Thyroid gland (tissue), 4 donors: ENCODE measurements at places on chromosomes 3 and 15. TPM values are rescaled to one million over a fixed set of nuclear protein-coding genes. Genes with fewer than 3 reads are reported as not detected.

The TCF12 gene
- total RNA-seq: 72.8 TPM

DNA sequence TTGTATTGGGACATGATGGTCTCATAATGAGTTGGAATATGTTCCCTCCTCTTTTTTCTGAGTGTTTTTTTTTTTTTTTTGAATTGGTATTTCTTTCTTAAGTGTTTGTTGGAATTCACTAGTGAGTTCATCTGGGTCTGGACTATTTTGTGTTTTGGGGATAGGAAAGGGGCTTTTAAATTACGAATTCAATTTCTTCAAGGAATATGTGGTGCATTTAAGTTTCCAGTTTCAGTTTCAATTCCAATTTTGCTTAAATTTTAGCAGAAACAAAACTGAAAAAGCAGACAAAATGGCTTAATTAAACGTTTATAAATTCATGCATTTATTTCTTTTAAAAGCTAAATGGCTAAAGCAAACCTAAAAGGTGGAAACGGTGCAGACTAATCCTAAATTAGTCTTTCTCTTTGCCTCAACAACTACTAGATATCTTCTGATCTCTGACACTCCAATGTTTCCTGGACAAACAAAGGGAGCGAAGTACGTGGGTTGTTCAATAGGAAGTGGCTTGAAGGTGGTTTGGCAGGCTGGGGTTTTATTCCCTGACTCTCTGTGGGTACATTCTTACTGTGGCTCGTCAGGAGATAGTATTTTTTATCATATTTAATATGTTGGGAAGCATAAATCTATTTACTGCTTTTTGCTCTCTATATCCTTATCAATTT lies 50.0 kb upstream of the CORO2B start:
- no peak for DNase-seq

DNA sequence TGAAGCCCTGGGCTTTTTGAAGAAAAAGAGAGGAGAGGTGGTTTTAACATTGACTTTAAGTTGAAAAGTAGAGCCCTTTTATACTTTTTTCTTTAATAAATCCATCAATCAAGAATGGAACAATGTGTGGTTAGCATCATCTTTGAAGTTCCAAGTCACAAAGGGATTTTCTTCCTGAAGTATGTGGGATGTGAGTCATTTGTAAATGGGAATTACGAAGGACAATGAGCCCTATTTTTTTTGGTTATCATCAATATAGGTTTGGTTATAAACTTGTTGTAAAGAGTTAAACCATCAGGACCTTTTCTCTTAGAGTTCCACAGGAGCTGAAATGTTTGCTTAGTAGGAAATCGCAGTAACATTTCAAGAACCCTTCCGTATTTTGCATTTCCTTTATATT lies 38.3 kb downstream of the PIK3CA start:
- no peak for DNase-seq

The CCDC39 gene
- total RNA-seq: not detected

The MOBP gene
- not detected for total RNA-seq

DNA sequence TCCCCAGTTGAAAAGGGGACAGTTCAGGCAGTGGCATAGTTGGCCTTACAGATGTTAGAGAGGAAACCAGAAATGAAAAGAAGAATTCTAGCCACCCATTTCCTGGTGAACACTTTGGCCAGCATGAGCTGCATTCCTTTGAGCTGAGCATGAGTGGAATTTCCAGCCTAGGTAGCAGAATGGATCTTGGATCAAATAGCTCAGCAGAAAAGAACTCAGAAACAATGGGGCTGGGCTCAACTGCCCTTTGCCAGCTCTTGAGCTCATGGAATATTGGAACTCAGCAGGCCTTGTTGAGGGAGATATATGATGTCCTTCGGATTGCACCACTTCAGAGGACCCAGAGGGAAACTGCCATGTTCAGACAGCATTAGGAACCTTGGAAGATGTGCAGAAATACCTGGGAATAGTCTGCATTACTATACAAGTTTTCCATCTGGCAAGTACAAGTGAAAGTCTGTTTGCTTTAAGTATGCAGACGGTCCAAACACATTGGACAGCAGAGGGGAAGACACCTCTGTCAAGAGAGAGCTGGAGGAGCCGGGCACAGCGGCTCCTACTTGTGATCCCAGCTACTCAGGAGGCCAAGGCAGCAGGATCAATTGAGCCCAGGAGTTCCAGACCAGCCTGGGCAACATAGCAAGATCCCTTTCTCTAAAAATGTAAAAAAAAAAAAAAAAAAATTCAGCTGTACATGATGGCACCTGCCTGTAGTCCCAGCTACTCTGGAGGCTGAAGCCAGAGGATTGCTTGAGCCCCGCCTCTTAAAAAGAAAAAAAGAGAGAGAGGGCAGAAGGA lies 3.1 kb upstream of the CDV3 start:
- peak; percentile 65 for DNase-seq

GRCh38 chr15:68433551-68433950 lies 1.6 kb upstream of the ITGA11 start:
- DNase-seq: no peak

DNA sequence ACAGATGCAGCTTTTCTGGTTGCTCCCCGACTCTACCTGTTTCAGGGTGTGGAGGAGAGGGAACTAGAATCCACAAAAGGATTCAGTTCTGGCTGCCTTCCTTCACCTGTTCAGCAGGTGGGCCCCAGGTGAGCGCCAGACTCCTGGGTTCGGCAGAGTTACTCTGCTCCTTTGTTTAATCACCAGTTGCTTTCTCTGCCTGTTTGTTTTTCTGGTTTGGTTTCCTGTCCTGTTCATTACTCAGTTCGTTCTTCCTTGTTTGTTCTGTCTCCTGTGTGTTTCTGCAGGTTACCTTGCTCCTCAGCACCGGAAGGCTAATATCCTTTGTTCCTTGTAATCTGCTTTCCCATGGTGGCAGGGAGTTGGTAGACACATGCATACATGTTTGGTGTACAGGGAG lies 508.5 kb upstream of the ATP11B start:
- no peak for DNase-seq

DNA sequence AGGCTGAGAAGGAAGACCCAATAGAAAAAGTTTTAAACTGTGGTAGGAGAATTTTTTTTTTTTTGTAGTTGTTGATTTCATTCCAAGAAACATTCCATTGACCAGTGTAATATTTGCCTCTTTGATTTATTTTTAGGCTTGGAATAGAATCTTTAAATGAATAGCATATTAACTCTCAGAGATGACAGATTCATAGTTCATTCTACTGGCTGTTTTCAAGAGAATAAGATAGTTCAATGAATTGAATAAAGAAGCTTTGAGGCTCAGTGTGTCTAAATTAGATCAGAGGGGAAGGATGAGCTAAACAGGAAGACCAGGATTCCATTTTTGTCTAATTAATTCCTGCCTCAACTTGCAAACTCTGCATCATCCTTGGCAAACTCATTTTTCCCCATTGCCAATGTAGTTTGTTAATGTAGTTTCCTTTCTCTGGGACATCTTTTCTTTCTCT lies 98.4 kb downstream of the NAALADL2 start:
- no peak for DNase-seq

The C3orf52 gene
- 55.4 TPM for total RNA-seq

The IQCF5 gene
- not detected for total RNA-seq

The GRAMD2A gene
- 26.9 TPM for total RNA-seq

The PLCH1 gene
- total RNA-seq: 4.3 TPM

- no peak for DNase-seq
Measured at GRCh38 chr15:69906256-69907185, 191.2 kb downstream of the TLE3 start.

The TTLL13 gene
- not detected for total RNA-seq

The CD200R1 gene
- 2.1 TPM for total RNA-seq

- no peak for DNase-seq
Measured at GRCh38 chr3:97487587-97487986, 277.0 kb upstream of the ARL6 start.

DNA sequence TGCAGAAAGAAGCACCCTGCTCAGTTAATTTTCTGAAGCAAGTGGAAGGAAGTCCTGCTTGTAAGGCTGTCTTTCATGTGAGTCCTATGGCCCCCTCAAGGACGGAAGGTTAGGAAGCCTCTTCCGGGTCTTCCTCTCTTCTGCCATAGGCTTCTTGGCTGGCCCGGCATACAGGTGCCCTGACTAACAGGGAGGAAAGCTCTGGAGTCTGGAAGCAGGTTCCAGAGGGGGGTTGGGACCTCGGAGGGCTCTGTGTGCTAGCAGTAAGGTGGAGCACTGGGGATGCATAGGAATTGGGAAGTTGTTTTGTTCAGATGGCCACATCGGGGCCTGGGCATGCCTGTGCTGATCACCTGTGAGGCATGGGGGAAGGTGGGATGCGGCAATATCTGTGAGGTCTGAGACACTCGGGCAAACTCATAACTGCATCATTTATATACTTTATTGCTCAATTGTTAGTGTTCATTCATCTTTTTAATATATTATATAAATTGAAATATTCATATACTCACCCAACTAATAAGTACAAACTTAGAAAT lies 49.6 kb downstream of the TRAK1 start:
- no peak for DNase-seq
